ENCODE measurements at places on chromosomes 2 and 18.
A peak's percentile ranks its signal among the peaks of the same experiment; 100 is the strongest.

GRCh38 chr18:67600181-67601180, 84.0 kb upstream of the DSEL start:
- no peak for DNase-seq

DNA sequence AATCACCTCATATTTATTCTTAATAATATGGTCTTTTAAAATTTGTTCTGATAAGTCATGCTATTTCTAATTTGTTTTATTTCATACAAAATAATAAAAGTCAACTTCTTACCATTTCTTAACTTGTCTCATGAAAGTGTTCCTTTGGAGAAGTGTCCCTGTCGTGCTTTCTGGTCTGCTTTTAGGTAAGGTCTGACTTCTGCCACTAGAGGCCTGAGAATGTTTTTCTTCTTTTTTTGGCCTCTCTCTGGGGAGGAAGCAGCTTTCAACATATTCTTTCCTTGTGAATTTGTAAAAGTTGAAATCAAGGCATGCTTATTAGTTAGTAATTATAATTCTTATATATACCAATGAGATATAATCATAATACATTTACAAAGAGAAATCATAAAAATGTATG, 39.4 kb downstream of the MAP2 start:
- DNase-seq, result no peak

DNA sequence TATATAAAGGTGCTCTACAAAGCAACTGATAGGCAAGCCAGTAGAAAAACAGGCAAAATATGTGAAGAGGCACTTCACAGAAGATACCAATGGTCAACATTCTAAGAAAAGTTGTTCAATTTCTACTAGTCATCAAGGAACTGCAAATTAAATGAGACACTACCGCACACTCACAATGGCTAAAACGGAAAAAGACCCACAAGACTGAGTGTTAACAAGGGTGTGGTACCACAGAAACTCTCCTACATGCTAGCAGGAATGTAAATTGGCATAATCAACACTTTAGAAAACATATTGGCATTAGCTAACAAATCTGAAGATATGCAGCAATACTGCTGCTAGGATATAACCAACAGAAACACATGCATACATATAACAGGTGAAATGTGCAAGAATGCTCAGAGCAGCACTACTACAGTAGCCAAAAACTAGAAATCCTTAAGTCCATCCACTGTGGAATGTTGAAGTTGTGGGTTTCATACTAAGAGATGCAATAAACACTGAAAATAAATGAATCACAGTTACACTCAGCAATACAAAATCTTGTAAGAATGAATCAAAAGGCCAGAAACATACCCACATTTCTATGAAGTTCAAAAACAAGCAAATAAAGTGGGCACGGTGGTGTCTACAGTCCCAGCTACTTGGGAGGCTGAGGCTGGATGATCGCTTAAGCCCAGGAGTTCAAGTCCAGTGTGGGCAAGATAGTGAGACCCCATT, 9.2 kb downstream of the RNU4ATAC start:
- DNase-seq, result no peak

GRCh38 chr2:240468303-240469238, 33.1 kb downstream of the GPC1 start:
- no peak for DNase-seq

DNA sequence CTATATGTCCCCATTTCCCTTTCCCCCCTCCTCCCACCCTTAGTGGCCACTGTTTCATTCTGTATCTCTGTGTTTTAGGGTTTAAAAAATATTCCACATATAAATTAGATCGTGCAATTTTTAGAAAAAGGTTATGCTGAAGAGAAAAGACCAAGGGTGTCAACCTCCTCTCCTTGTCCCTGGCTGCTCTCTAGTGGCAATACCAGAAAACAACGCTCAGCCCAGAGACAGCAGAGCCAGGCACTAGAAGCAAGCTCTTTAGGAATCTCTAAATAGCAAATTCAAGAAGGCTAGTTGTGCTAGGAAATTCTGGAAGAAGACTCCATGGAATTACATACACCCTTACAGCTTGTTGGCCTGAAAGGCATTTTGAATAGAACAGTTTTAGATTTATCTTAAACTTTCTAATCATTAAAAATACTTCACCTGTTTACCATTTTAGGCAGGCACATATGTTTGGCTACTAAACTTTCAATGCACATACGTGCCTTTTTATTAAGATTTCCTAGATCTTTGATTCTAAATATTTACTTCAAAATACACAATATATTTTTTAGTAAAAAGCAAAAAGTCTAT, 35.1 kb upstream of the RASGRP3 start:
- DNase-seq, result no peak

GRCh38 chr18:25230658-25231326, 121.2 kb downstream of the ZNF521 start:
- DNase-seq, result no peak

DNA sequence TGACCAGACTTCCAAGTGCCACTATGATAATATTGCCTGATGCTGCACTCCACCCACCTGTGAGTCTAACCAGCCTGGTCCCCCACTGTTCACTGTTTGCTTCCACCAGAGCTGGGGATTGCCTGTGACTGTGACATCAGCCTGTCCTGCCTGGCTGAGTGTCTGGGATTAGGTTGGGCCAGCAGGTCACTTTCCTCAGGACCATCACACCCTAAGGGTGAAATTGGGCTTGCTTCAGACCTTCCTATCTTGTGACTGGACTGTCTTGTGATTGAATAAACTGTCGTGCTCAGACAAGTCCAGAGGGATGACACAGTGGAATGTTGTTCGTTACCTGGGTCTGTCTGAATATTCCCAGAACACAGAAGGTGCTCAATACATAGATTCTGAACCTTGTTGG, 87.4 kb upstream of the HK2 start:
- DNase-seq, result no peak

DNA sequence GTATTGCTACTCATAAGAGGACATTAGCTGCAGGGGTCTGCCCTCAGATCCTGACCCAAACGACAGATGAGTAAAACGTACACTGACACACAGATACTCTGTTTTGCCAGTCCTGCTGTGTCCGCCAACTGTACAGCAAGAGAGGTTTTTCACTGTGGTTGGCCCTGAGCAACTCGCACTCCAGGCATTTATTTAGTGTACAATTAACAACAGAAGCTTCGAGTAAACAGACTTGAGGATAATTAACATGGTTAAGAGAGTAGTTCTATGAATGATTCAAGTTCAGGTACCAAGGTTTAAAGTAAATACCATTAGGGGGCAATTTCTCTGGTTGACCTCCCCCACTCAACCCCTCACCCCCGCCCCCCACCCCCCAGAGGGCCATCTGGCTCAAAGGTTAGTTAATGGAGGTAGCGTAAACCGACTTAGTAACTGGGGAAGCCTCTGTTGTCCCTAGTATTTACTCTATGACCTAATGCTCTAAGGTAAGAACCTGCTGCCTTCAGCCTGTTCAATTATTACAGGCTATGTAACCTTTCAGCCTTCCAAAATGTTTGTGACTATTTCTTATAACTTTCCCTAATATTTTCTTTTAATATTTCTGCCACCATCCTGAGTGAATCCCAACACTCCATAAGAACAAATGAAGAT, 103.9 kb upstream of the XIRP2 start:
- no peak for DNase-seq

GRCh38 chr2:110101280-110101844, 14.3 kb downstream of the MALL start:
- peak; percentile 100 for DNase-seq

GRCh38 chr2:198664321-198664720, 793.4 kb downstream of the SATB2 start:
- DNase-seq, result no peak

DNA sequence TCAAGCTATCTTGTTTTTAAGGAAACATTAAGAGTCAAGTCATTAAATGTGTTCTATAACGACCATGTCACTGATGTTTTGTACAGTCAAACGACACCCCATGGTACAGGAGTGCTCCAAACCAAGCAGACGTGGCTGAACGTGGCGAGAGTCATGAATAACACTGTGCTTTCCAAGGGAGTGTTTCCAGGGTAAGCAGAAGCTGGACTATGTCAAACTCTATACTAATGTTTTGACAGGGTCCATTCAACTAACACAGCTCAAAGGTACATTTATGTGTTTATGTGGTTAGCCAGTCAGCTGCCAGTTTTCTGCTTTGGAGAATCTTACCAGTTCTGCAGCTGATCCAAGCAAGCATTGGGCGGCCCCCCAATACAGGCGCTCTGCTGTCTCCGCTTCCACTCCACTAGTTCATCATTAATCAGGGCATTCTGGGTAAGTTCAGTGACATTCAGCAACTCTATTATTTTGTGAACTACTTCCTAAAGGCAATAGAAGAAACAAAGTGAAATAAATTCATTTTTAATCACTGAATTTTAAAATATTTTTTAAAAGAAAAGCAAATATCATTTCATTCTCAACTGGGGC, 16.4 kb downstream of the STAT1 start:
- no peak for DNase-seq

GRCh38 chr18:3097082-3097481, 84.1 kb upstream of the LPIN2 start:
- DNase-seq, result no peak

GRCh38 chr18:56036741-56037140, 448.7 kb upstream of the TCF4 start:
- no peak for DNase-seq

- no peak for DNase-seq
Measured at GRCh38 chr2:230908595-230909191, 16.3 kb downstream of the GPR55 start.

DNA sequence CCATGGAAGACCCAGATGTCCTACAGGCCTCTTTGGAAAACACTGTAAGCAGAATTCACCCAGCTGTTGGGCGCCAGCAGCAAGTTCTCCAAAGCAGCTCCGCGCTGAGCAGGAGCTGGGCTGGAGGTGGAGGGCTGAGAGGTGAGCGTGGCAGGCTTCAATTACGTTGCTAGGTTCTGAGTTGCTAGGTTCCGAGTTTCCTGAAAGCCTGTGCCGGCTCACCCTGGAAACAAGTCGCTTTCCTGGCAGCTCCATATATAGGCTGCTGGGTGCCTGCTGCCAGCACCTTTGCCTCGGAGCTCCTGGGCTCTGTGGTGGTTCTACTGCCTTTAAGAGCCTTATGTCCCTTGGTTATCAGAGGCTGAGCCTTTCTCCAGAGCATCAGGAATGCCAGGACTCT, 14.4 kb upstream of the EGR4 start:
- DNase-seq, result no peak

DNA sequence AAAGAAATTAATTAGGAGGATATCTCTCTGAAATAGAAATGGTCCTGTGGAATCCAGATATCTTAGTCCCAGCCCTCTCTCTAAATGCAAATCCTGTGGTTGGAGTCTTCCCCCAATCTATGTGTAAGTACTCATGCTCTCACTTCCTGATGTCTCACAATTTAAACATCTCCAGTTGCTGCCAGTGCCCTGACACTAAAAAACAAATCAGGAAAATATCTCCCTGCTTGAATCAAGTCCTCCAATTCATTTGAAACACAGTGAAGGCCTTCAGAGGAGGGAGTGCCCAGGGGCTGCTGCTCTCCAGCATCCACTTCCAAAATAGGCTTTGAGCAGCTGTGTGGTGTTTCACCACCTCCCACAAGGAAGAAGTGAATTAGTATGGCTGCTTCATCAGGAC, 413.8 kb downstream of the RAD51AP2 start:
- no peak for DNase-seq

DNA sequence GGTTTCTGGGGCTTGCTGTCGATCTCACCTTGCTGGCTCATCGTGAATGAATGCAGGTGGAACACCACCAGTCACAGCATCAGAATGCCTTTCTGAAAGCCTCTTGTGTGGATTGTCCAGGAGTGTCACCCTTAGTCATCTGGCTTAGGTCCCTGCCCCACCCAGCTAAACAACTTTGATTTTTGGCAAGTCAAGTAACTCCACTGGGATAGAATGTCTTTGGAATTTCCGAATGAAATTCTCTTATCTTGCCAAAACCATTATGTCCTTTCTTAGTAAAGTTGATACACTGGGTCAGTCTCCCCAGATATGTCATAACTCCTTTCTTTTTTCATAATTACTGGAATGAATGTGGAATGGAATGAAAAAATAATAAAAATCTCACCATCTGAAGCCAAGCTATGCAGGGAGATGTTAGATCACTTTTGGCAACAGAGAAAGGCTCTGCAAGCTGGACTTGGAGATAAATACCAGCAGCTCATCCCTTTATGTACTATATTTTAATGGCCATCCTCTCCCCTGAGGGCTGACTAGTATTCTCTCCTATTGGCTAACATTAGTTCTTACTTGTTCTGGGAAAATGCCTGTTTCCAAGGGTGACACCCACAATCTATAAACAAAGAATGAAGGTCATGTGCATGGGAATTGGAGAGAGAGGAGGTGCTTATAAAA, 35.4 kb downstream of the INSIG2 start:
- DNase-seq, result peak; percentile 93

DNA sequence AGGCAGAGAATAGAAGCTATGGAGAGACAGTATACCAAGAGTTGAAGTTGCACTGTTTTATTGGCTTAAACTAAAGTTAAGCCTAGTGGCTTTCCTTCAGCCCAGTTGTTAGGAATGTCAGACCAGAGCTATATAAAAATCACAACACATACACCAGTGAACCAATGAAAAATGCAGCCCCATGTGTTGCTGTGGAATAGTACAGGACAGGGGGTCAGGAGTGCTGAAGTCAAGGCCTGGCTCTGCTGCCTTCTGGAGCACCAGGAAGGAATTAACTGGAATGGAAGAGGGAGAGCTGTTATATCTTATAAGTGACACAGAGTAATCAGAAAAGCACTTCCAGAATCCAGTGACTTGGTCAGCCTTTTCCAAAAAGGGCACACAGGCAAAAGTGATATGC, 58.9 kb downstream of the OSR1 start:
- no peak for DNase-seq

GRCh38 chr2:212921061-212921460, 230.4 kb downstream of the IKZF2 start:
- DNase-seq, result no peak

Data from HS-27A (cell line).